Activated T-helper 1 cell treated with anti-CD3 and anti-CD28 coated beads, Interleukin-2, amount 50 U/mL, for 16 hours (primary cell): ENCODE measurements at places on chromosomes 6 and 20.

GRCh38 chr6:125797120-125797885, 6.5 kb downstream of the NCOA7 start:
- DNase-seq = no peak

GRCh38 chr6:48505621-48506020, 394.6 kb upstream of the PTCHD4 start:
- no peak for DNase-seq

GRCh38 chr6:96522465-96523009, 931 bp downstream of the UFL1 start:
- DNase-seq = no peak

GRCh38 chr6:14146506-14147096, 29.0 kb downstream of the CD83 start:
- DNase-seq = no peak

- DNase-seq = no peak
Measured at GRCh38 chr6:166514196-166514595, 72.3 kb downstream of the RAMACL start.

- no peak for DNase-seq
Measured at GRCh38 chr6:41059556-41059955, 6.6 kb downstream of the APOBEC2 start.

- DNase-seq = no peak
Measured at GRCh38 chr6:107657373-107657754, 166.7 kb downstream of the SCML4 start.

DNA sequence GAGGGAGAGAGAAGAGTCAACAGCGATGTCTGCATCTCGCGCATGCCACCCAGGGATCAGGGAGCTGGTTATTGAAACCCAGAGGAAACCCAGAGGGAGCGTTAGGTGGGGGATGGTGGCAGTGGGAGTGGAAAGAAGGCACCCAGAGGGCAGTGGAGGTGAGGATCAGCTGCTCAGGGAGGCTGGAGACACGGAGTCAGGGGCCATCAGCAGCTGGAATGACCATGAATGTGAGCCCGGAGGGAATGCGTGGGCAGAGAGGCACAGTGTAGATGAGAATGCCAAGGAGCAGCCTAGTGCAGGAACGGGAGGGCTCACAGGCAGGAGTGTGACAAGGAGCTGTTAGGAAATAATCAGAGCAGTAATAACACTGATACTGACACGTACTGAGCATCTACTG, 36.2 kb downstream of the RSPO4 start:
- no peak for DNase-seq

- DNase-seq = no peak
Measured at GRCh38 chr6:154459513-154459912, 51.0 kb downstream of the CNKSR3 start.

DNA sequence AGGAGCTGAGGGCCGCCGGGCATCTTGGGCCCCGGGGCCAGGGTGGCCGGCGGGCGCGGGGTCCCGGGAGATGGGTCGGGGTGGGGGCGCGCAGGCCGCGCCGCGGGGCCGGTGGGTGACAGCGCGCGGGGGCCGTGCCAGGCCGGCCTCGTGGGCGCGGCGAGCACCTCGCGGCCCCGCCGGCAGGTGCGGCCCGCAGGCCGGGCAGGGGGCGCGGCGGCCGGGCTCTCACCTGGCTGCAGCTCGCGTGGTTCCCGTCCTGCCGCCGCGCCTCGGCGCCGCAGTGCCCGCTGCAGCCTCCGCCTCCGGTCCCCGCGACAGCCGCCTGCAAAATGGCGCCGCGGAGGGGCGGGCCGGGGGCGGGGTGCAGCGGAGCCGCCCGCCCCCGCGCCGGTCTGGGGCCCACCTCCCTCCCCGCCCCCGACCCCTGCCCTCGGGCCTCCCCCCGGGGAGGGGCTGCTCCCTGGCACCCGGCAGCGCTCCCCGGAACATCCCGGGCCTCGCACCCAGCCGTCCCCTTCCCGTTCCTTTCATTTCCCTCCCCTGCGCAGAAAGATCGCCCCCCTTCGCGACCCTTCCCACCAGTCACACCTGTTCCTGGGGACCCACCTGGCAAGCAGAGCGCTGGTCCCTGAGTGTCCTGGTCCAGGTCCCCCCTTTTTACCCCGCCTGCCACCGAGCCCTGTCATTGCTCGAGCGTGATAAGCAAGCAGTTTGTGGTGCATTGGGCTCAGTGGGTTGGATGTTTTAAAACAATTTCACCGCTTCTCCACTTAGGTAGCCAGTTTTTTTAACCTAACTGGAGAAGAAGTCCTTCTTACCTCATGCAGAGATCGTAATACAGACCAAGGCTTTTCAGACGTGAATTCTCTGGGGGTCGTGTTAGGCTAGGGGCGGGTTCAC, at the start of gene SLC23A2:
Gene SLC23A2 (minus strand): TSS at position 337 of the 903 bp plus-strand sequence. CDS start 68,948 bp downstream, outside the sequence.
- peak; percentile 48 for DNase-seq

GRCh38 chr6:4977468-4977867, 26.4 kb downstream of the RPP40 start:
- DNase-seq = no peak

GRCh38 chr6:53892707-53893106, 97.9 kb downstream of the LRRC1 start:
- DNase-seq = no peak

DNA sequence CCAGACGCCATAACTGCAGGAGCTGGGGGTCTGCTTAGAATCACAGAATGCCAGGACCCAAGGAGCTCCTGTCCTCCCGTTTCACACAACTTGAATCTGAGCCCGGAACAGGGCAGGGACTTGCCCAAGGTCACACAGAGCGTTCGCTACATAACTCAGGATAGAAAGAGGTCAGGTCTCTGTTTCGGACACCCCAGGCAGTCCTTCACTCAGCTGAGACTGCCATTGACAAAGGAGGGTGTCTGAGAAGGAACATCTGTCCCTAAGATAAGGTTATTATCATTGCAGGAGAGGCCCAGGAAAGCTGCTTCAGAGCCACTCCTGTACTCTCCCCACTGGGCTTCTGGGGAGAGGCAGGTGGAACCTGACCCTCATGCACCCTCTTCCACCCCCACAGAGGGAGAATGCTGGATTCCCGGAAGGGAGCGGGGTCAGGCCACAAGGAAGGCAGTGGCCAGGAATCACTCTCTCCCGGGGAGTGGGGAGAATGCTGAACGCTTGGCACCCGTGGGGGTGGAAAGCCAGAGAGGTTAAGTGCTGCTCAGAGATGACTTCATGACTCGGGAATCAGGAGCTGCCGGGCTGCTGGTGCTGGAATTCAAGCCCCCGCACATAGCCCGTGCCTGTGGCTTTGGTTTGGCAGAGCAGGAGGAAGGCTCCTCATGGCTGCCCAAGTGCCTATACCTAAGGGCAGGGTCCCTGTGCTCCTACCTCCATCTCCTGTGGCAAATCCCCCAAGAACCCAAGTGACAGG, 10.7 kb downstream of the SDC4 start:
- no peak for DNase-seq

DNA sequence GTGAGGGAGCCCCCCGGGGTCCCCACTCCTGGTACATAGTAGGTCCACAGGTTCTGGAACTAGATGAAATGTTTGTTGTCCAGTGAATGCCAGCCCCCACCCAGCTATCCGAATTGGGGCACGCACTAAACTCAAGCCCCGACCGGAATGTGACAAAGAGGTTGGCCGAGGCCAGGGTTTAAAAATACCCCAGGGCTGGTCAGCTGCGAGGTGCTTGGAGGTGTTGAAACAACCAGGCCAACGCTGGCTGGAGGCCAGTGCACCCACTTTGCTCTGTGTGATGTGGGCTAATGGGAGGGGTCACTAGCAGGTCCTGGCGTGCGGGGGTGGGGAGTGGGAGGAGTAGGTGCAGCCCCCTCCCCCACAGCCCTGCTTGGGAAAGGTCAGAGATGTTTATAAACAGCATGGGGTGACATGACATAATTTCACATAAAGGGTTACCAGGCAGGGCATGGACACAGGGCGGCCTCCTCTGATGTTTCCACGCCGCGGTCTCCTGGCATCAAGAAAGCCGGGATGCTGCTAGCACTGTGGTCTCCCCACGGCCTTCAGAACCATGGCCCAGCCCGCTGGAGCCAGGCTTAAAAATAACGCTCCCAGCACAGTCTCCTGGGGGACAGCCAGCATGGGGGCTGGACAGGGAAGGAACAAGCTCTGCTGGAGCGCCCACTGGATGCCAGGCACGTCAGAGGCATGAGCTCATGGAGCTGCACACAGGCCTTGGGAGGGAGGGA, 111.2 kb upstream of the PTPN1 start:
- DNase-seq = no peak

DNA sequence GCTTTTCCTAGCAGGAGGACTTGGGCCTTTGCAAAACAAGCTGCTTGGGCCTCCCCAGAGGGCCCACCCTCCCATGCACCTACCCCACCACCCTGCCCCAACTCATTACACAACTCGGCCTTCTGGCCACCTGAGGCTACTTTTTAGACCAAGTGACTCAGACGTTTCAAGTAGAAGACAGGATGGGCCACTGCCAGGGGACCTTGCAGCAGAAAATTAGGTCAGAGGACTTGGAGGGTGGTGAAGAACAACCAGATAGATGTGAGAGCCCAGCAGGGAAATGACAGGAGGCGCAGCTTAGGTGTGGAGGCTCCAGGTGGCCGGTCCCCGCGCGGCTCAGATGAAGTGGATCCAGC, 1.4 kb downstream of the PPP1R3D start:
- no peak for DNase-seq

GRCh38 chr6:118198746-118199145, 291.7 kb downstream of the SLC35F1 start:
- no peak for DNase-seq

- no peak for DNase-seq
Measured at GRCh38 chr6:26045928-26046368, 41.3 kb upstream of the HFE start.

- DNase-seq = no peak
Measured at GRCh38 chr6:80181352-80182081, 75.0 kb downstream of the BCKDHB start.

GRCh38 chr6:129886401-129887155, 25.5 kb upstream of the TMEM244 start:
- DNase-seq = no peak

- DNase-seq = no peak
Measured at GRCh38 chr6:25057111-25057905, 121.5 kb upstream of the RIPOR2 start.

- no peak for DNase-seq
Measured at GRCh38 chr6:108800427-108800864, 47.8 kb upstream of the ARMC2 start.

GRCh38 chr6:26187981-26188635, 100.9 kb downstream of the HFE start:
- DNase-seq = no peak

DNA sequence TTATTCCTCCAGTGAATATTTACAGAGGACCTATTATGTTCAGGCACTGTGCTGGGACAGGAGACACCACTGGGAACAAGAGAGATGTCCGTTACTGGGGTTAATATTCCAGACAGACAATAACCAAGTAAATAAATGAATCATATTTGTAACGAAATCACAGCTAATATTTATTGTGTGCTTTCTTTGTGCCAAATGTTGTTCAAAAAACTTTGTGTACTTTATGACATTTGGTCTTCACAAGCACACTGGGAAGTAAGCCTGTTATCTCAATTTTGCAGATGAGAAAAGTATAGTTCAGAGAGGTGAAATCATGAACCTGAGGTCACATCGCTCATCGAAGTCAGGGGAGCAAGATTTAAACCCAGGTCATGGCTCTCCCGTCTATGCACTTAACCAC, 36.5 kb upstream of the PREX1 start:
- DNase-seq = no peak

GRCh38 chr6:161459008-161459615, 185.3 kb upstream of the AGPAT4 start:
- no peak for DNase-seq

DNA sequence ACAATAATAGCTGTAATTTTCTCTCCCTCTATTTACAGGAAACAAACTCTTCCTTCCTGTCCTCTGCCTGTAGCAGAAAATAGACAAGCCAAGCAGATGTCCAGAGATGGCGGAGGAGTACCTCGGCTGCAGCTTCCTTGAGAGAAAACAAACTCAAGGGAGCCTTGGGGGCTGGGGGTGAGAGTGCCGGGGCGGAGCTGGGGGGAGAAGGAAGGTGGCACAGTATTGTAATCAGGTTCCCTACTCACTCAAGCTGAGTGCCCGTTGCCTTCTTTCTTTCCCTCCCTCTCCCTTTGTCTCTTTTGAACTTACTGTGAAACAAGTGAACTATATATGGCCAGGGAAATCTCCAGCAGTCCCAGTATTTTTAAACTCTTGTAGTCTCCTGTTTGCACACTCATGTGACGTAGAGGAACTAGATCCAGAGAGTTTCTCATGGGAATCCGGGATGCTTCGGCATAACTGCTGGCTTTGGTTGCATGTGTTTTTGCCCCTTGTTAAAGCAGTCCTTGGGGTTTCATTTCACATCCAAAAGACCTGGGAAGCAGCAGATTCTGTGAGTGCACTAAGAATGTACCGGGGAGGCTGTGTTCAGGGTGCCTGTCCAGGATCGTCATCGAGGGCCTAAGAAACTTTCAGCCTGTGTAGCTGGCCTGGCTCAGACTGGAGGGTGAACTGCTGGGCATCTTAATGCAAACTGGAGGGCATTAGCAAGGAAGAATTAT, 44.6 kb upstream of the HDDC2 start:
- DNase-seq = no peak

GRCh38 chr6:29739882-29740261, 16.6 kb downstream of the HLA-F start:
- DNase-seq = no peak

DNA sequence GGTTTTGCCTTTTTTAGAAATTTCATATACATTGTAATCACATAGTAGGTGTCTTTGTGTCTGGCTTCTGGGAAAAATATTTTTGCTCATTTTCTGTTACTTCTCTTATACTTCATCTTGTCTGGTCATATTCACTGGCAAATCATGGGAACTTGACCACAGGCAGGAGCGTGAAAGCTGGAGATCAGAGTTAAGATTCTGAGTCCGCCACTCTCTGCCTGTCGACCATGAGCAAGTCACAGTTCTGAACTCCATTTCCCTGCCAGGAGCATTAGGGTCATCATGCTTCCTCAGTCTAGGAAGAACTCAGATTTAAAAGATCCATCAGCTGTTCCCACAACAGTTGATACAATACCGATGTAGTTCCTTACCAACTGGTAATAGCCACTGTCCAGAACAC, 12.4 kb upstream of the SCGN start:
- no peak for DNase-seq

GRCh38 chr20:19081937-19082336, 130.5 kb upstream of the SLC24A3 start:
- no peak for DNase-seq

- peak; percentile 15 for DNase-seq
Measured at GRCh38 chr6:155126727-155127439, 131.8 kb downstream of the TIAM2 start.

DNA sequence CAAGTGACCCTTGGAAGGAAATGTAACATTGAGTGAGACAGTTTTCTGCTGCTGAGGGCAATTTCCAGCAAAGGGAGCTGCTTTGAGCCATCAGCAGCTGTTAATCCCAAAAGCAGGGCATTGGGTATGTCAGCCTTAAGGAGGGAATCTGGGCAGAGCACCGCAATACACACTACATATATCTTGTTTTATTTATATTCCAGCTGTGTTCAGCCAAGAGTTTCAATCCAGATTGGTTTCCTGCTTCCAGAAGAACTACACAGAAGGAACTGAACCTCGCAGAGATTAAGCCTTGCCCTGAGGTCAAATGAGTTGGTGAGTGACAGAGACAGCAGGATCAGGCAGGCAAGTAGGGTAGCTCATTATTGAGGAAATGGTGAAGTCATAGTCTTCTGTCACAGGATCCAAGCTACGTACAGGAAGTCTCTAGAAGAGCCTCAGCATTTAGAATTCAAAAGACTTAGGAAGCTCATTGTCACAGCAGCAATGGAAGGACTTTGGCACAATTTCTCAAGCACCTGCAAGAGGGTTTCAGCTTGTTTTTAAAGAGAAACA, 109.9 kb upstream of the HEY2 start:
- DNase-seq = no peak
